ENCODE measurements at places on chromosomes 3 and 15.

DNA sequence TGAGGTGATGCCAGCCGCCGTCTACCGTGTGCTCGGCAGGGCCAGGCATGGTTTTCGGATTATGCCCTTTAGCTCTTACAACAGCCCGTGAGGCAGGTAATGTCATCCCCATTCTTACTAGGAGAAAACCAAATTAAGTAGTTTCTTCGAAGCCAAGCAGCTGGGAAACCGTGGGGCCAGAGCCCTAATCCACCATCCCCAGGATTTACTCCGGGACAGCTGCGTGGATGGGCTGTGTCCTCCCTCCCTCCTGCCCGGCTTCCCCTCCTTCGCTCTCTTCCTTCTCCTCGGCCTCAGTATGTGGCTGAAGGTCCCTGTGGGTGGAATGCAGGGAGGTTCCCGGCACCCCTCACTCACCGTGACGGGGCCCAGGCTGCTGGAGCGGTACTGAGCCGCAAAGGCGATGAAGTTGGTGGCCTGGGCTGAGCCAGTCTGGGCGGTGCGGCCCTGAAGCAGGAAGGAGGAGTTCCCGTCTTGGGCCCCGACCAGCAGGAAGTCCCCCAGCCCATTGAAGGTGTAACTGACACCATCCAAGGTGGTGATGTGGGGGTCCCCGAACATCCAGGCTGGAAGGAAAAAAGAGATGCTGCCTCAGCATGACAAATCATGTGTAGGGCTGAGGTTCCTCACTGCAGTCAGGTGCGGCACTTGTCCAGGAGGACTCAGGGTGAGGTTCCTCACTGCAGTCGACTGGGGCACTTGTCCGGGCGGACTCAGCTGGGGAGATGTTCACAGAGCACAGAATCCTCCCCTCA lies 42.5 kb downstream of the MUC20 start:
- no peak for DNase-seq

DNA sequence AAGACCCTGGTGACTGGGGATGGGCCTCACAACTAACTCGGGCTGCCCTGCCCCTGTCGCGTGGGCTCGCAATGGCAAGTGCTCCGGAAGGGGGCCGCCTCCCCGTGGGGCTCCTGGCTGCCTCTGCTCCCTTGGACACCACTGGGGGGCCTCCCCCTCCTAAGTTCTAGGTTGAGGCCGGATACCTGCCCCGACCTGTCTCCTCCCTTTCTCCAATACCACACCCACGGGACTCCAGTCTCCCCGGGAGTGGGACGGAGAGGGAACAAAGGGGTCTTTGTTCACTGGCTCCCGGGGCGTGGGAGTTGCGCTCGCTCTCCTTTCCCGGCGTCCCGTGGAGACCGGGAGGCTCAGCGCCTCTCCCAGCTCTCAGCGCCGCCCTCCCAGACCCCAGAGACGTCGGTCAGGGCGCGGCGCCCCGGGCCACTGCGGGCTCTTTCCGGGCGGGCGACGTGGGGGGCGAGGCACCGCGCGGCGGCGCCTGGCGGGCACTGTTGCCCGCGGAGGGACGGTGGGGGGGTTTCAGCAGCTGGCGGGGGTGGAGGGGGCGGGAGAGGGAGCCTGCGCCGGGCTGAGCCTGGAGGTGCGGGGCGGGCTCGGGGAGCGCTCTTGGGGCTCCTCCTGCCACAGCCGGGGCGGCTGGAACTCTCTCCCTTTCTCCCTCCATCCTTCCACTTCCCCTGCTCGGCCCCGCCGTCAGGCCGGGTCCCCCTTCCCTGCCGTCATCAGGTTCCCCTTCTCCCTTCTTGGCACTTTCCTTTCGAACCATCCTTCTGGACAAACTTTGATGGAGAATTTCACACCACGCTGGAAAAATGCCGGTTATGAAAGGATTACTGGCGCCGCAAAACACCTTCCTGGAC lies at the start of gene KCNH8:
Gene KCNH8, plus strand, starts transcription at position 606 of the 863 bp plus-strand sequence. Its CDS starts 210 bp downstream, at position 816.
- peak; percentile 64 for DNase-seq

DNA sequence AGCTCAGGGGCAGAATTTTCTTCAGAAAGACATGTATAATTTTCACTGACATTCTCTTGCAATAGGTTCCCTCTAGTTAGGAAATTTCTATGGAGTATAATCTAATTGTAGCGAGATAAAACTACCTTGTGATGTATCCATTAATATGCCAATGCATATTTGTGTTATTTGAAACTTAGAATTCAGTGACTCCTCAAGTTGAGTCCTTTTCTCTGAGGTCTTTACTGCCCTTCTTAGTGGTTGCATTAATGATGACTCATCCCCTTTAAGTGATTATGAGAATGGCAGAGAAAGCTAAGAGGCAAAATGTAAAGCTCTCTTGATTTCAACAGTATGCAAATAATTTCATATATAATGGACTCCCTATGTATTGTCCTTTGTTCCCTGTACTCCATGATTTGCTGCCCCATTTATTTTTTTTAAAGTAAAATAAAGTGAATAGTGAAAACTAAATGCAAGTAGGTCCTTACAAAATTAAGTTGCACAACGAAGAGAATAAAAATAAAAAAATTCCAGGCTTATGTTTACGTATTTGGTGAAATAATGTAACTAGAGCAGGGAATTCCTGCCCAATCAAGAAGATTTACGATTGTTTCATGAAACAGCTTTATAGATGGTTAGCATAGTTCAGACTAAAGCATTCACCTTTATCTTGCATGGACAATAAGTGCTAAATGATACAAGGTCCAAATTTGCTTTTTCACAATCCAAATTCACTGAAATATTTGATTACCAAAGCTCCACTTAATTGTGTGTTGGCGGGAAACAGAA lies 78.1 kb downstream of the ZPLD1 start:
- DNase-seq: peak; percentile 29

DNA sequence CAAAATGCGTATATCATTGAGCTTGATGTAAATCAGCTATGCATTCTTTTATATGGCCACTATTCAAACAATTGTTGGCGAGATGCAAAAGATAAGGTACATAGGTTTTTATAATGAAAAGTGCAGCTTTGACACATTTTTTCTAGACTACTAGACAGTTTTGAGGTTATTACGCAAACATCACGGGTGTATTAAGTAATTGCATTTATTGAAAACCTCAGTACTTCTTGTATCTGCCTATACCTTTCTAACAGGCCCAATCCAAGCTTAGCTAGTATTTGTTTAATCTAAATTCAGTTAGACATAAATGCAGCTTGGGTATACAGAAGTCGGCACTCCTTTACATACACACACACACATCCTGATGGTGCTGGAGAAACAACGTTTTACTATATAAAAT lies 2.7 kb downstream of the SPESP1 start:
- DNase-seq: no peak

- peak; percentile 23 for DNase-seq
Observed at GRCh38 chr3:32813180-32813579, 4.6 kb upstream of the TRIM71 start.
